ENCODE measurements at places on chromosomes 7 and 10.

- DNase-seq, result no peak
Observed at GRCh38 chr7:298743-299142, 8.8 kb downstream of the FOXL3 start.

DNA sequence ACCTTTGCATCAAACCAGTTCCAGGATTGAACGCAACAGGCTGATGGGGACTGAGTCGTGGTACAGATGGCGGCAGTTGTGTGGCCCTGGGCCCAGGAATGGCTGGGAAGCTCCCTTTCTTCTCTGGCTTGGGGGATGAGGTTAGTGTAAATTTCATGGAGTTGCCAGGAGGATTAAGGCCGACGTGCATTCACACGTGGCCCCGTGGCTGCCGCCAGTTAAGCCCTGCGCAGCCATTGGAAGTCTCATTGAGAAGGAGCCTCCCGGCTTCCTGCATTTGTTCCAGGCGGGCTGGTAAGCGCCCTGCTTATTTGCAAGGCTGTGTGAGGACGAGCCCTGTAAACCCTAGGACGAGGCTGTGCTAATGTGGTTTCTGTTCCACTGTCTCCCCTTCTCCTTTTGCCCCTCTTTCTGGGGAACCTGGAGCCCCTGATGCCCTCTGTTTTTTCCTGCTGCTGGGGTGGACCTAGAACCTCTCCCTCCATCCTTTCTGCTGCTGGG is 174.7 kb upstream of the TNRC18 start:
- no peak for DNase-seq

GRCh38 chr7:147912291-147912690 is 678.3 kb upstream of the C7orf33 start:
- DNase-seq, result no peak

DNA sequence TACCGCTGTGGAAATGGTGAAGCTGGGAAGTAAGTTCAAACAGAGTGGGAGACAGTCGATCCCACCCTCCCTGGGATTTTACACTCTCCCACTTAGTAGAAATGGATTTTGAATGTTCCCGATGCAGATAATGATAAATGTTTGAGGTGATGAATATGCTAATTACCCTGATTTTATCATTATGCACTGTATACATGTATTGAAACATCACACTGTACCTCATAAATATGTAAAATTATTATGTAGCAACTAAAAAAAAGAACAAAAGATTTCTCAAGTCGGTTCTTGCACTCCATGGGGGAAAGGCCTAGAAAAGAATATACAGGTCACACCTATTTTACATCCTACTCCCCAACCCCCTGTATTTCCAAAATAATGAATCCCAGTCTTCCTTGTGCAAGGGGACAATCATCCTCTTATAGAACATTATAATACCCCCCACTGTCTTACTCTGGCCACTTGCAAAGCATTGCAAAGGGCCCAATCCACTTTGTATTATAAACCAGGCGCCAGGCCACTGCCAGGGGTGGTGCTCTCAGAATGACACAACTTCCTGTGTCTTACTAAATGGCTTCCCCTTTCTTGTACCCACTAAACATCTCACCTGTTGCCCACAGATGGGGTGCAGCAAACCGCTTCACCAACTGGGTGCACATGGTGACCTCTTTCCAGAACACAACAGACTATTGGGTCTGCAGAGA is 20.6 kb upstream of the OR2AE1 start:
- DNase-seq, result no peak

DNA sequence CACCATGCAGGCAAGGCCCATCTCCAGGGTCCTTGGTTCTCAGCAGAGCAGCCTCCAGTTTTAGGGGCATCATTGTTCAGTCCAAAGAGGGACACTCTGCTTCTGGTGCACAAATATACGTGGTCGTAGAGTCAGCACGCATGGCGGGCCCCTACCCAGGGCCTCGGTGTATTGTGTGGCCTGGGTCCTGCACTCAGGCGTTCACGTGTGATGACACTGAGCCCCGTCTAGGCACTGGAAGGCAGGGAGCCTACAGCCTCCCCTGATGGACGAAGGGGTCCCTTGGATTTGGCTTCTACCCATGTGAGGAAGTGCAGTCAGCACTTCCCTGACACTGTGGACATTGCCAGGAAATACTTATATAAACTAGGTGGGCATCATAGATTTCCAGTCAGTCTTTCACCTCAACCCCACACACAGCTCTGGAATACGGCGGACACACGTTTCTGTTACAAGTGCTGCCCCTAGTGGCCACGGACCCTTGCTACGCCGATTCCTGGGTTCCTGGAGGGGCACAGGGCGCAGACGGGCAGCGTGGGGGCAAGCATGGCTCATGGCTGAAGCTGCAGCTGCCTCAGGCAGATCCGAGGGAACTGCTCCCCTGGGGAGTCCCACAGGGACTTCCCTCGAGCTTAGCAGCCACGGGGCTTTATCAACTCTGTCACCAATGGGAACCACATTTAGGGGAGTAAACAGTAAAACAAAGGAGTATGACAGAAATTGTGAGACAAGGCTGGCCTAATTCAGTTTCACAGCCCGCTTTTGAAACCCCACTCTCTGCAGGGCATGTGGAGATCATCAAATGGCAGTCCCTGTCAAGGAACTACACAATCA is 25.4 kb downstream of the AIFM2 start:
- DNase-seq, result peak; percentile 26

- no peak for DNase-seq
Observed at GRCh38 chr7:72539702-72540101, 127.6 kb upstream of the CALN1 start.

- no peak for DNase-seq
Observed at GRCh38 chr10:103736763-103737162, 118.6 kb downstream of the SH3PXD2A start.

GRCh38 chr10:70348228-70348850 is 34.1 kb downstream of the LRRC20 start:
- DNase-seq, result peak; percentile 50

DNA sequence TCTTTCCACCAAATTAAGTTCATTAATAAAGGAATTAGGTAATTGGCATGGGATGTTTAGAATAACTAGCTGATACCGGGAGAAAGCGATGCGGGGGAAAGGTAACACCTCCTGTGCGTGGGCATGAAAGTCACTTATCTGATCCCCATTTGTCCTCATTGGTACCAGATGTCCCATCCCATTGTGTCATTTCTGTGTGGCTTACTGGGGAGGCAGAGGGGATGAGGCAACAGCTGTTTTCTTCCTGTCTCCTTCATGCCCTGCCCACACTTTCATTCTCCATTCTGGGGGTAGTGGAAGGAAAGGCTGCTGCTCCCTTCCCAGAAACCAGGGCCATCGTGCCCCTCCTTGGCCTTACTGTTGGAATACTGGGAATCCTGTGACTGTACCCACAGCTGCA is 27.1 kb downstream of the EEPD1 start:
- DNase-seq, result no peak

DNA sequence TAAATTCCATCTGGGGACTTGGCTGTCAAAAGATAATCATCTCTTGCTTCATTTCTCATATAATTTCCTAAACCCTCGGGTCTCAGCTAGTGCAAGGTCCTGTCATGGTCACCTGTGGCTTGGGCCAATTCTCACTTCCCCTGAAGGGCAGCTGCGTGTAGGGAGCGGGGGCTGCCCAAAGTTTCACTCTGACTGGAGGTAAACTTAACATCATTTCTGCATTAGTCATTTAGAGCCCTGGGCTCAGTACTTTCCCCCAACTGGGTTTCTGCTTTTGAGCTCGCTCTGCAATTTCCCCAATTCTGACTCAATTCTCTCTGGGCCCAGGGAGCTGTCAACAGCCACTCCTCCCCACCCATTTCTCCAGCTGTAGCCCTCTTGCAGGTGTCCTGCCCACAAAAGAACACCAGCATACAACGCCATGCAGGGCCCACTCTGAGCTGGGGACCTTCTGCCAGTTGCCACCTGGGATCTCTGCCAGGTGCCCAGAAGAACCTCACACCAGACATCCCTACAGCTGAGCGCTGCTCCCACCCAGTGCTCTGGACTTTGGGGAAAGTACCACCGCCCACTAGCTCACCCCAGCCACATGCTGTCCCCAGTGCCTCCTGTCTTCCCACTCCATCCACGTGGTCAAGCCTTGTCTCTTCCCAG is 37.9 kb downstream of the VOPP1 start:
- DNase-seq, result peak; percentile 94

DNA sequence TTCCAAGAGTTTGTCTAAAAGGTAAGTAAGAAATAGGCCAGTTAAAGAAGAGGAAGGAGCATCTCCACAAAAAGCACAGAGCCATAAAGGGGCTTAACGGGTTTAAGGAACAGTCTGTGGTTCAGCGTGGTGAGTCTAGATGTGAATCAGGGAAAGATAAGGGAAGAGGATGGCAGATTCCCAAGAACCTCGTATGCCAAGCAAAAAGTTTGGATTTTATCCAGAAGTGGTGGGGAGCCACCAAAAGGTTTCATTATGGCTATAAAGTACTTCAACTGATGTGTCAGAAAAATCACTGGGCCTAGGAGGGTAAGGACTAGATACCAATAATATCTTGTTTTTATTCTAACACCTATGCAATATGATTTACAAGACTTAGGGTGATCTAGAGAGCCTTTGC is 161.9 kb upstream of the PTER start:
- no peak for DNase-seq

DNA sequence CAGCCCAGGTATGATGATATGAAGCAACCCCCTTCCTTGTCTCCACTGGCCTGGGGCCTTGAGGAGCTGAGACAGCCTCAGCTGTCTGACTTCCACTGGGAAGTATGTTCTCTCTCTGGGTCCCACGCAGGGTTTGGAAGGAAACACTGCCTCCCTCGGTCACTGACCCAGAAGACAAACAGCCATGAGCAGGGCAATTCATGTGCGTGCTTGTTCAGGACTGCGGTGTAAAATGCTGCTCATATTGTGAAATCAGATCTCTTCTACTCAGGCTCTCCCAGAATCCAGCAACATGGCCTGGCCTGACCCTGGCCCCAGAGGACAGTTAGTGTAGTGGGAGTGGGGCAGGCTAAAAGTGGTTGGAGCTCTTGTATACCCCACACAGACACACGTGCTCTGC is 2.8 kb downstream of the CLCN1 start:
- DNase-seq, result no peak

DNA sequence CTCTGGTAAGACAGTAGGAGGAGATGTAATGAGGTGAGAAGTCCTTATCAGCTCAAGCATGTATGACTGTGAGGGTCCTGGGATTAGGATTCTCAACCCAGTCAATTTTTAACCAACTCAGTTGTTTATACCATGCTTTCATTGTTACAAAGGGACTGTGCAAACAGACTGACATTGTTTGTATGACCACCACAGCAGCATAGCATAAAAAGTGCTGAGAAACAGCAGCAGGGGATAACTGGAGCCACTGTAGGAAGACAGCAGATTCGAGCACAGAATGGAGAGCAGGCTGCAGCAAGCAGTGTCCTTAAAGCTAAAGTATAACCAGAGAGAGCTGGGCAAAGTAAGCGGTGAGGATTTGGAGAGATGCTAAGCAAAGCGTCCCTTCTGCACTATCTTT is 829.5 kb downstream of the REEP3 start:
- no peak for DNase-seq

- DNase-seq, result no peak
Observed at GRCh38 chr10:118723466-118723865, 31.3 kb downstream of the CACUL1 start.

DNA sequence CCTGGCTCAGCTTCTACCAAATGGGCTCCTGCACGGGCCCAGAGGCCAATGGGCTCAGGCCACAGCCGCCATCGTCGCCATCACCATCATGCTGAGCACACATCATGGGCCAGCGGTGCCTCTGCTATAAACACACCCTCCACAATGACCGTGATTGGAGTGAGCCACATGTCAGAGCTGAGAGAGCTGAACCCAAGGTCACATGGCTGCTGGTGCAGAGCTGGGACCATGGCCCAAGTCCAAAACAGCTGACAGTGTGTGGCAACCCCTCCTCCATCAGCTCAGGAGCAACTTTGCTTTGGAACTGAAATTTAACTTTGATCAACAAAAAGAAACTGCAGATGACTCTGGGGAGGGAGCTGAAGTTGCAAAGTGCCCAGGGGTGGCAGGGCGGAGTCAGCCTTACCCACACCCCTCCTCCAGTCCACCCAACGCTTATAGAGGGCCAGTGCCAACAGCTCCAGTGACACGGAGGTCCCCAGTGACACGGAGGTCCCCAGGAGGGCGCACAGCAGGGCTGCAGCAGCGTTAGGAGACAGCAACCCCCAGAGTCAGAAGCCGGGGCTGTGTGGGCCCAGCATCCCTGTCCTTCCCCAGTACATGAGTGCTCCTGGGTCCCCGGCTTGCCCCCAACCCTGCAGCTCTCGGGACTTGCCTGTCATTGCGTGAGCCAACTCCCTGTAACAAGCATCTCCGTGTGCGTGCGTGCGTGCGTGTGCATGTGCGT is 249.6 kb downstream of the ELFN1 start:
- DNase-seq, result no peak

- no peak for DNase-seq
Observed at GRCh38 chr7:98456866-98457265, 56.0 kb upstream of the BAIAP2L1 start.

DNA sequence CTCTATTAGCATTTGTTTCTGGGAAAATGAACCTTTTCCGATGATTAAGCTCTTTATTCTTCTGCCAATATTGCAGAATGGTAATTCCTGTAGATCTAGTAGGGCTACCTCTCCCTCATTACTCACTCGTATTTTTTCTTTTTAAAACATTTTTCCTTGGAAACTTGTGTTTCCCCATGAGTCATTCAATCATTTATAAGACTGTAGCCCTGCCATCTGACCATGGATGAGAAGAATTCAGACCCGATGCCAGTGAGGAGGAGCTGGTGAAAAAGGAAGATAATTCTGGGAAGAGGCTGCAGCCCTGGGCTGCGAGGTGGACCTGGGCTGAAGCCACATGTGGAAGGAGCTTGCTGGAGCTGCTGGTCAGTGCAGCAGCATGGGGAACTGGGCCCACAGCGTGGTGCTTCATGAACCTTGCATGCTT is 242.8 kb downstream of the KLF6 start:
- no peak for DNase-seq

DNA sequence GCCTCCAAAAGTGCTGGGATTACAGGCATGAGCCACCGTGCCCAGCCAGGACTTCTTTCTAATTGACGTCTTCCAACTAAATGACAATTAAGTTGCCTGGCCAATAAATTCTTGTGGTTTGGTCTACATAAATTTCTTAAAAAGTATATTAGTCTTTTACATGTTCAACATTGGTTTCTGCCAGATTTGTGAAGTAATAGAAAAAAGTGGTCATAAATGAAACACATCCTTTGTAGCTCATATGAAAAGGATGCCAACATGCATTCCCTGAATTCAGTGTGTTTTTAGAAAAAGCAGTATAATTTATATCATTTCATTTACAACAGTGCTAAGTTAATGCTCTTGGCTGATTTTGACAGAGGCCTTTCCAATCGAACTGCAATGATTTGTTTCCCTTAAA is 215.0 kb downstream of the TAX1BP1 start:
- DNase-seq, result no peak

DNA sequence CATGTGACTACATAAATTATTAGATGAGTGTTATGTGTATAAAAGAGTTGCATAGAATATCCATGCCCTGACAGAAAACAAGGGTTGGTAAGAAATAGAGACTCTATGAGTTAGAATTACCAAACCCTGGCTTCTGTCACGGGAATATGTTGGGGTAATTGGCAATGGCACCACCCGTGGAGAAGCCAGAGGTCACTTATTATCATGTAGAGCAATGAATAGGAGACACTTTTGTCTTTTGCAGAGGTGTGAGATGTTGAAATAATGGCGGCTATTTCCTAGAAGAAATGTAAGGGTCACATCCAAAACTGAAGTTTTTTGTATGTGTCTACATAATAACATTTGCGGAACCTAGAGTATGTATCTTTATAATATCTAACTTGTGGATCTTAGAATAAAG is 35.3 kb downstream of the ABCB5 start:
- DNase-seq, result no peak

- DNase-seq, result no peak
Observed at GRCh38 chr7:44445986-44446671, 44.3 kb downstream of the NUDCD3 start.

- no peak for DNase-seq
Observed at GRCh38 chr7:135690566-135690965, 28.3 kb downstream of the STMP1 start.

All from B cell (primary cell).